NCI-H1436 treated with DMSO at 0.1 percent for 48 hours (cell line): ENCODE measurements at places on chromosomes 1 and 21.

GRCh38 chr1:234997201-234997895, 131.3 kb downstream of the TOMM20 start:
- DNase-seq, result no peak

GRCh38 chr1:168213349-168213748, 12.5 kb upstream of the SFT2D2 start:
- no peak for DNase-seq

DNA sequence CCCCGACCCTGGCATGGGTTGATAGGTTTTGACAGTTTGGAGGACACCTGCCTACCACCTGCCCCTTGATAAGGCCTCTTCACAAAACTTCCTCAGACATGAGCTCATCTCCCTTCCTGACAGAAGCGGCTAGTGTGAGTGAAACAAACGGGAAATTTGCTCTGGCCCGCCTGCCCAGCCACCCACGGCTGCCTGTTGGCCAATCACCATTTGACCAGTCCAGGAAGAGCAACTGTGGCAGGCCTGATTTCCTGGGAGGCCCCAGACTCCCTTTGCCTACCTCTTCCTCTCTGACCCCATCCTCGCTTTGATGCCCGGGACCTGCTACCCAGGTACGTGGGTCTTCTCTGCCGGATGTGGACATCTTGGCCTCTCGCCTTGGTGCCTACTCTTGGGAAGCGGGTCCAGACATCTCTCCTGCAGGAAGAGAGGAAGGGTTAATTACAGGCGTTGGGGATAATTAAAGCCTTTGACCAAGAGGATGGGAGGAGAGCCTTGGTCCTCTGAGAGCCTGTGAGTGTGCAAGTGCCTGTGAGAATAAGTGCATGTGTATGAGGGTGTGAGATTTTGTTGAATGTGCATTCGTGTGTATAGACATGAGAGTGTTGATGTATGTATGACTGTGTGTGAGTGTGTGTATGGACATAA, 1.1 kb upstream of the EPHA2 start:
- DNase-seq, result no peak

GRCh38 chr1:196078691-196079090, 529.5 kb downstream of the KCNT2 start:
- DNase-seq, result no peak

DNA sequence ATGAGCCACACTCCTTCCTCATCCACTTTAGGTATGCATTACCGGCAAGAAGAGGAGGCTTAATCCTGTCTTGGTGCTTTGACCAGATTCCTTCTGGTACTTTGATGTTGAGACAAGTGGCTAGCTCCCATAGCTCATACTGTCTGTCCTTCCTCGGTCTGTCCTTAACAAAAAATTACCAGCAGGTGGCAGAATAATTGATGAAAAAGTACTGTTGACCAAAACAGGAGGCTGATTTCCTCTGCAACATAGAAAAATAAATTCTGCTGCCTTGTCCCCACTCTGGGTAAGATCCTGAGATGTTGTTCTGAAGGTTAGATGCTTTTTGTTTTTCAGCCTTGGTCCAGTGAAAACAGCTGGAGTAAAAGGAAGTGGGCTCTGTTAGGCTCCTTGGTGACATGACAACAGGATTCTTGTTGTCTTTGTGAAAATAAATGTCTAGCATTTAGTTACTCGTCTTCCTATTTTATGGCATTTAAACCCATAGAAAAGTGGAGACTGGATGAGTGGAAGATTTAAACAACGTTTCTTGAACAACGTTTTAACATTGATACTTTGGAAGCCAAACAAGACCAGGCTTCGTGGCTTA, 11.2 kb upstream of the HJV start:
- peak; percentile 2 for DNase-seq

- no peak for DNase-seq
Observed at GRCh38 chr1:17630048-17630830, 90.7 kb downstream of the ARHGEF10L start.

DNA sequence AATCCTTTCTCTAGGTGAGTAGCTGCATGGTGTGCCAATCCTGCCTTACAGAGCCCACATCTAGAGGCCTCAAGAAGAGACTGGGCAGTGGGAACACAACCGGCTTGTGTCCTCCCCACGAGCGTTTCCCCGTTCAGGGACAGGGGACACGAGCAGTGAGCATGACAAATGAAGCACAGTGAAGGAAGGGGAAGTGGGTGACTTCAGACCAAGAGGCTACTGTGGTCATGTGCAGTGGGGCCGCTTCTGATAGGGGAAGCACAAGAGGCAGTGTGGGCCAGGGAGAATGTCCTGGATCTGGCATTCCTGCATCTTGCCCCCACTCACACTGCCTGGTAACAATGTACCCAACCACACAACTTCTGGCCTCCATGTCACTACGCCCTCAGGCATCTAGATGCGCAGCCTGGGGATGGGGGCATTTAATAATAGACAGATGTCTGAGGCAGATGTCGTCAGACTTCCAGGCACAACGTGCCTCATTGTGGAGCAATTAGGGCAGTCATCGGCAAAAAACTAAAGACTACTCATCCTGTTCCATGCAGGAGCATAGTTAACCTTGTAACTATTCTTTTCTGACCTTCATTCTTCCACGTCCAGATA, 155.6 kb upstream of the NBPF11 start:
- no peak for DNase-seq

DNA sequence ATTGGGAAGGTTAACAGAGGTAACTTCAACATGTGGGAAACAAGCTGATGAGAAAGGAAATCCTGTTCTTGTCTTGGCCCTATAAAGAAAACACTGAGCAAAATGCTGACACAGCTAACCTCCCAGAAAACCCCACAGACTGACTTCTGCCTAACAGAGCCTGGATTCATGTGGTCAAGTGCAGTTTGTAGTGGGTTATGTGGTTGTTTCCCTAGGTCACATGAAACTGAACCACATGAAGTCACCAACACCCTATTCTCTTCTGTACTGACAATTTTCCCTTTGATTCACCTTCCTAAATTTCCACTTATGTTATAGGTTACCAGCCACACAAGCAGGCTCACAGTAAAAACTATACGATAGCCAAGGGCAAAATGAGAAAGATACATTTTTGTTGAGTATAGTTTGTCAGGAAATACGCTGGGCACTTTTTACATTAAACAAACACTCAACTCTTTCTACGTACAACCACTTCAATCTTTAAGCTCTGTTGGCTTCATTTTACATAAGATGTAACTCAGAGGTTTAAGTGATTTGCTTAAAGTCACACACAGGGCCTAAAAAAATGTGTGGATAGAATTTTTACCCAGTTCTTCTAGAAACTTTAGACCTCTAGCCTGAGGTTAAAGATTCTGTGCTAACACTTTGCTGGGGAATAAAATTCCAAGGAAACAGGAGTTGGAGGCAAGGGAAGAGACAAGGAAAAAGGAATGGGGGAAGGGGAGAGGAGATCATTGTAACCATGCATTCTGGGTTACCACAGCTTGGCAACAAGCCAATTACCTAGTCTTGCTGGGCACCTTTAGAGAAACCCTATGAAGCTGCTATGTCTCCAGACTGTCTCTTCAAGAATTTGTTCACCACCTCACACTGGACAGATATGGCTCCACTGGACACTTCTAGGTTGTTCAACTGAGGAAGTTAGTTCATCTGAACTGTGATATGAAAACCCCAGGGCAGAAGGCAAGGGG, 601.6 kb upstream of the USP24 start:
- no peak for DNase-seq

DNA sequence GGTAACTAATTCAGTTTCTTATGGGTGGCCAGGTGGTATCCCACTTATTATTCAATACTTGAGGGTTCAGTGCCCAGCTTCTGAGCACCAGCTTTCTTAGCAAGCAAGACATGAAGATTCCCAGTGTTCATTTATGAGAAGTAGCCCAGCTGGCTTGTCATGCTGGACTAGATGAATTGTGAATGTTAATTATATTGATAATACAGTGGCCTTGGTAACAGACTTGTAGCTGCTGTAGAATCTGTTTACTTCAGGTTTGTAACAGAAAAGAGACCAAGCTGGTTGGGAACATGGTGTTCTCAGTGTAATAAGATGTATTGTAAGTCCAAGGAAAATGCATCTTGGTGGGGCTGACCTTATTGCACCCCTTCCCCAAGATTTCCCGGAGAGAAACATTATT, 10.1 kb downstream of the AHCYL1 start:
- DNase-seq, result no peak

- DNase-seq, result no peak
Observed at GRCh38 chr1:18947570-18947969, 8.9 kb downstream of the IFFO2 start.

GRCh38 chr1:189970331-189971230, 507.1 kb downstream of the BRINP3 start:
- DNase-seq, result no peak

- DNase-seq, result no peak
Observed at GRCh38 chr1:31781138-31781755, 17.1 kb upstream of the ADGRB2 start.

DNA sequence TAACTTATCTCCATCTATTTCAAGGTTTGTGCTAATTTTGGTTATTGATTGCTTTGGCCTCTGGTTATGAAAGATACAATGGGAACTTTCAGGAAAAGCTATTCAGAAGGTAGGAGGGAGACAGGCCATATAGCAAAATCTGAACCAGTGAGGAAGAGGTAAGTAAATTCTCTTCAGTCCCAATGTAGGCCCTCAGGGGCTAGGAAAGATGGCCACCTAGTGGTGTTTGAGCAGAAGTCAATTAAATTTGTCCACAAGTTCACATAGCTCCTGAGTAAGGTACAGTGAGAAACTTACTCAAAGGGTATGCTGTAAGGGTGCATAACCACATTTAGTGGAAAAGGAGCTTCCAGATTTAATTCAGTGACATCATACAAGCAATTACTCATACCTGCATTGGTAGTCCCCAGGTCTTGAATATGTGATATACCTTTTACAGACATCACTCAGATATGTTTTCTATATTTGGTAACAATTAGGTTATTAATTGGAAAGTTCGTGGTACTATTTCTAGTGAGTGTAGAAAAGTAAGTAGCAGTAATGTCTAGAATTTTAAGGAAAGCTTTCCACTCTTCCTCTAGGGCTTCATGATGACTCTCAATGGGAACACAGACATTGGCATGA, 21.4 kb upstream of the FMO1 start:
- peak; percentile 18 for DNase-seq

GRCh38 chr1:221418346-221418745, 323.5 kb downstream of the DUSP10 start:
- DNase-seq, result no peak

GRCh38 chr21:14773777-14774345, 227.7 kb upstream of the SAMSN1 start:
- no peak for DNase-seq

DNA sequence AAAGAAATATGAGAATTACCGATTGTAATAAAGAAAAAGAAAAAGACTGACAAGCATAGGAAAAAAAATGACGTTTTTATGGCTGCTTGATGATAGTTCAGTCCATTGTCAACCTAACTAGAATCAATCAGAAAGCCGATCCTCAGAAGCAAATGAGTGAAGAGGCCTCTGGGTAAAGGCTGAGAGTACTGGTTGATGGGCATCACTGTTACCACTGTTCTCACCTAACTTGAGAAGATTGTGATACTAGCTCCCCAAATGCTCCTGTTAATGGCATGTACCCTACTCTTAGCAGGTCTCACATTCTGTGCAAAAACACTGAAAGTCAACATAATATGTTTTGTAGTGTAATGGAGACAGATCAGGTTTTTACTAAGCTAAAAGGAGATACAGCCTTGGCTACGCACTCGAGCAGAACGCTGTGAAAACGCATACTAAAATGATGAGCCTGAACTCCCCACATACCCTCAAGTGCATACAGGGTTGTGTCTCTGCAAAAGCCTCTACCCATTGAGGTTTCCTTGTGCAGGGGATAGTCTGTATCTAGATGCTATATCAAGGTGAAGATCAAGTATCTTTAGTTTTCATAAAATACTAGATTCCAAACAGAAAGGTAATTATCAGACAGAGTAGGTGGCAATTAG, 554.6 kb downstream of the SMYD3 start:
- no peak for DNase-seq

DNA sequence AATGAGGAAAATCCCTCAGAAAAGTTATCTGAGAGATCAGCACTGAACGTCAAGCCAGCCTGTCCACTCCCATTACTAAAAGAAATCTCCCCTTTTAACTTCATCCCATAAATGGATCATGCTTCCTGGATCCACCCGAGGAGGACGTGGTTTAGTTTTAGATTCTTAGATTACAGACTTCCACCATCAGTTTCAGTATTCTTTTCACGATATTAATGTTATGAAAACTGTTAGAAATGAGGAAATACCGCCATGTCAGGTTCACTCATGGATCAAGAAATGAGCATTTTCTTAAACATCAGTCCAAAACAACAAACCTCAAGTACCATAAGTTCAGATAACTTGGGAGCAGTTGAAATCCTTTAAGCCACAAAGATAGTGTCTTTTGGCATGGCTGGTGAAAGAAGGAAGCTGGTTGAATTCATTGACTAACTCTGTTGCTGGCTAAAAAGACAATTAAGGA, 49.8 kb downstream of the NFIA start:
- DNase-seq, result no peak

- DNase-seq, result no peak
Observed at GRCh38 chr21:36466061-36466511, 13.8 kb downstream of the CLDN14 start.

GRCh38 chr1:206451134-206451686, 19.1 kb upstream of the IKBKE start:
- DNase-seq, result no peak

DNA sequence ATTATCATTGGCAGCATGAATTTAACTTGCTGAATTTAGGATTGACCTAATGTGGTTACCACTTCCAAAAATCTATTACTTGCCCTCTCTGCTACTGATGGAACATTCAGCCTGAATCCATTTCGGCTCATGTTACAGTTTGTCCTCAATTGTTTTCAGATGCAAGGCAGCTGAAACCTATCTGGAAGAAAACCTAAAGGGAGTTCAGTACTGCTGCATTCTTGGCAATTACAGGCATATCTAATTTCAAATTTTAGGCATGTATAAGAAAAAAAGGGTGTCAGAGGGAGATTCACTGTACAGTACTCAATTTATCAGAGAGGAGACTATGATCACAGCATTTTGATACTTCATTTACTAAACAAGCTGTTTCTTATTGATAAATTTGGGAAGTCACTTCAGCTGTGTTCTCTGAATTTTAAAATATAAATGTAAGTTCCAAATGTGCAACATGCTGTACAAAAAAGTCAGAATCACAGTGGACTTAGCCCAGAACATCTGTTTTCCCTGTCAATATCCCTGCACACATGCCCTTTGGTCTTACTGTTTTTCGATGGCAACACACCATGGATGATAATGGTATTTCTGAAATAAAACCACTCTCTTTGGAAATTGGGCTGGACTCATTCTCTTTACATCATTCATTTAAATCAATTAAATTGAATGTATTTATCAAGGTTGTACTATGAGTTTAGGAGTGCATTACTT, 651.6 kb upstream of the ADGRL4 start:
- no peak for DNase-seq

- DNase-seq, result no peak
Observed at GRCh38 chr1:167805041-167805556, 83.3 kb downstream of the MPZL1 start.

- DNase-seq, result peak; percentile 1
Observed at GRCh38 chr1:53739109-53739681, at the start of gene GLIS1. Gene GLIS1 (minus strand): TSS chr1:53739164. CDS start chr1:53738064, 1,100 bp downstream.

- DNase-seq, result no peak
Observed at GRCh38 chr1:90925928-90926869, 95.6 kb downstream of the ZNF644 start.
